ENCODE measurements at places on chromosomes 6 and 20. TPM values are rescaled to one million over a fixed set of nuclear protein-coding genes. Genes with fewer than 3 reads are reported as not detected.

Gene KIF25
- not detected for total RNA-seq

Gene SLC35A1
- total RNA-seq: 15.4 TPM

Gene RIPOR2
- 1.6 TPM for total RNA-seq

Gene MCHR2
- total RNA-seq: not detected

Gene NKAPL
- total RNA-seq: 1.1 TPM

Gene CST4
- not detected for total RNA-seq

Gene ANKRD66
- total RNA-seq: not detected

Gene SCRT2
- not detected for total RNA-seq

Gene KCNS1
- total RNA-seq: 2.4 TPM

Gene ESR1
- 0.94 TPM for total RNA-seq
